ENCODE measurements at places on chromosomes 11 and 22.

GRCh38 chr11:76830639-76831327 is 29.9 kb upstream of the ACER3 start:
- DNase-seq = no peak

DNA sequence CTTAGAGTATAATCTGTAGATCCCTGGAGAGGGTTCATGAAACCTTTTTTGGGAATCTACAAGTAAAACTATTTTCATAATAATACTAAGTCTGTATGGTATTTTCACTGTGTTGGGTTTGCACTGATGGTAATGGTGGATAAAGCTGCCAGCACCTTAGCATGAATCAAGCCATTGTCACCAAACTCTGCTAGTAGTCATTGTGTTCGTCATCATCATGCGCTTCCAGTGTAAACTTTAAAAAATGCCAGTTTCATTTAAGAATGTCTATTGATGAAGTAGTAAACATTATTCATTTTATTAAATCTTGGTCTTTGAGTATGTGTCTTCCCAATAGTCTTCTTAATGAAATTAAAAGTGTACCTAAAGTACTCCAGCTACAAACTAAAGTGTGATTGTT is 15.0 kb downstream of the ALKBH3 start:
- DNase-seq = no peak

DNA sequence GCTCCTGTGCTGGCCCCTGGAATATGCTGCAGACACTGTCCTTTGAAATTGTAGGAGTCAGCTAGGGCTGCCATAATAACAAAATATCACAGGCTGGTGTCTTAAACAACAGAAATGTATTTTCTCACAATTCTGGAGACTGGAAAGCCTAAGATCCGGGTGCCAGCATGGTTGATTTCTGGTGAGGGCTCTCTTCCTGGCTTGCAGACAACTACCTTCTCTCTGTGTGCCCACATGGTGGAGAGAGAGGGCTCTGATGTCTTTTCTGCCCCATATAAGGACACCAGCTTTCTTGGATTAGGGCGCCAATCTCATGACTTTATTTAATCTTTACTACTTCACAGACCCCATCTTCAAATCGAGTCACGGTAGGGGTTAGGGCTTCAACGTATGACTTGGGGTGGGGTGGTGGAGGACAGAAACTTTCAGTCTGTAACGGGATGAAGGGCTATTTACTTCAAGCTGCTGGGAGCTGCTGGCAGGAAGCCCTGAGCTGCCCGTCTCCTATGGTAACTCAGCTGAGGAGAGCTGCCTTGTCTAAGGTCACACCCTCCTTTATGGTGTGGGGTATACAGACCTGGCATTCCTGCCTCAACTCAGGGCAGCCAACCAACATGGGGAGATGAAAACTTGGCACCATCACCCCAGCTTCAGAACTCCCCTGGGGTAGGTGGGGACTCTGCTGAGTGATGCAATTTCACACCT is 142.9 kb upstream of the ZBED5 start:
- DNase-seq = no peak

GRCh38 chr11:119343726-119344125 is 2.8 kb downstream of the MFRP start:
- DNase-seq = no peak

DNA sequence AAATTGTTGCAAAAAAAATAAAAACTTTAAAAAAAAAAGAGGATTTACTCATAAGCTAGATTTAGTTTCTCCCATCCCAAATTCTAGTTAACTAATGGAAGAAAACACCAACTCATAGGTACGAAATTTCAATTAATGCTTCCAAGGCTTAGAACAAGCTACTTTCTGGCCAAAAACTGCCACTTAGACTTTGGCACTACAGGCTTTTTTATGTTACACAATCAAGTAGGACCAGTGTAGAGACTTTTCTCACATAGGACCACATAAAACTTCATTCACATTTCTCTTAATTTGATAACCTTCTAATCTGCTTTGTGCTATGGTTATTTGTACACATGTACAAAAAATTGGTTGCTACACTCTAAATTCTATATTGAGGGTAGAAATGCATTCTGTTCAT is 3.1 kb downstream of the ST13 start:
- no peak for DNase-seq

GRCh38 chr11:56140151-56140661 is at the start of gene OR8J3:
OR8J3 (minus strand) TSS chr11:56140201; CDS start chr11:56137718, 2,483 bp downstream.
- no peak for DNase-seq

DNA sequence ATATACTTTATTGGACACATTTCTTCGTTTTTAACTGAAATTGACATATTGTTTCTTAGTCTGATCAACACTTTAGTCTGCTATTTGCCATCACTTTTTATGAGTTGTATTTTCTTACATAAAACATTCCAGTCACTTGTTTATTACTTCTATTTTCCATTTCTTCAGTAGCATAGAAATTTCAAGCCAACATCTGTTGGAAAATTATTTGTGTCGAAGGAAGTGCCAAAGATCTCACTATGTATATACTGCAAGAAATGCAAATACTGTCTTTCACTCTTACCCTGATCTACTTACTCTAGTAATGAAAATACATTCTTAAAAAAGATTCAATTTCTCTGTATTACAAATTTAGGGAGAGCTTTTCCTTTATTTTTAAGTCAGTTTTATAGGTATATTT is 105.9 kb downstream of the SLC17A6 start:
- no peak for DNase-seq

All from GM12865 (cell line).